ENCODE measurements at places on chromosomes 3 and 15.

GRCh38 chr15:101449471-101450402 lies 39.8 kb downstream of the PCSK6 start:
- no peak for DNase-seq

GRCh38 chr15:73617301-73617831 lies 15.8 kb downstream of the NPTN start:
- DNase-seq = no peak

DNA sequence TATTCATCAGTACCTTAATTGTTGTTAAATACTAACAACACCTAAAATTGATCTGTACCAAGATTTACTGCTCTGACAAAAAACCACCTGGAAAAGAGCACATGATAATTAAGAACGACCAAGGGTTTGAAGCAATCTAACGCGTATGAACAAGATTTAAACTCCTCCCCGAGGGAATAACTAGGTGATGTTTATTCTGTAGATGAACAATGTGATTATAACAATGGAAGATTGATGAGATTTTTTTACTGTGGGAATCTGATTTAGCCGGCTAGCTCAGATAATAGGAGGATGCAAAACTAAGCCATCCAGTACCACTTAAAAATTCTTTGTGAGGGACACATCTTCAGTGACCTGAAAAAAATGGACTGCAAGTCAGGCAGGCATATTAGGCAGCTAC lies 222.1 kb downstream of the FHIT start:
- DNase-seq = no peak

DNA sequence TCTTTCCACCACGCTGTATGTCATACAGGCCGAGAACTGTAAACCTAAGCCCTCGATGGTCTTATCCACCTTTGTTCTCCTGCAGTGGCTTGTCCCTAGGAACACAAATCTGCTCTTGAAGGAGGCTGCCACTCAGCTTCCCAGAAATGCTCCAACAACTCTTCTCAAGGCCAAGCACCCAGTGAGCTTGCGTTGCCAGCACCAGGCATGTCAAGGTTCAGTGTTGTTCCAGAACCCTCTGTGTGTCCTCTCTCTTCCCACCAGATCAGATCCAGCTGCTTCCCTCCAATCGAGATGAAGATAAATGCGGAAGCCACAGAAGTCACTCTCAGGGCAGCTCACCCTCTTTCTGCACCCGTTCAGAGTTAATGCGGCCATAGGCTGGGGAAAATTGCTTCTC lies 11.3 kb upstream of the MYZAP start:
- no peak for DNase-seq

DNA sequence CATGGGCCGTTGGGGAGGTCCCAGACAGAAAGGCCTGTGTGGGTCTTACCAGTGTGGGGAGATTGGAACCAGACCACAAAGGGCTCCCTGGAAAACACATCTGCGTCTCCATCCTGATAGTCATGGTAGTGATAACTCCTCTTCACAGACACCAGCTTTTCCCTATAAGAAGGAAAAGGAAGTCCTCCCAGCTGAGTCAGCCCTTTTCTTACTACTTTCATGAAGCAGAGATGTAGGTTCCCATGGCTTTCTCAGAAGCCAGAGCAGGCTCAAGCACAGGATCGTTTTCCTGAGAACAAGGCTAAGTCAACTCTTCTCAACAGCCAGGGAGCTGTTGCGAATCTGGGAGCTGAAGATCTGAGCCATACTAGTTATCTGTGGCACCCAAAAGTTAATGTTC lies 6.1 kb downstream of the DNASE1L3 start:
- DNase-seq = no peak

DNA sequence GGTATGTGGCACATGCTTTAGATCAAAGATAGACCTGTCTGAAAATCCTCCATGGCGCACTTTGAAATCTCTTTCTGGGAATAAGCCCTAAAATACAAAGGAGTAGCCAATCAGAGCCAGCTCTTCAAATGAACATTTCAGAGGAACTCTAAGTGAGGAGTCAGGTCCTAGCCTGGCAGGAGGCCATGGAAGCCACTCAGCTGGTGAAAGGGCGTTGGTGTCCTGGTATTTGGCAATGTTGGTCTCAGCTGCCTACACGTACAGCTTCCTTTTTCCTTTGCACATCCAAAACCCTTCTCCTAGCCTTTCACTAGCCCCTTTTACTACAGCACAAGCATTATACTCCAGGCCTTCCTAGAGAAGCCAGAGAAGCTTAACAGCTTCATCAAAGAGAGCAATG lies 5.5 kb downstream of the WDR73 start:
- no peak for DNase-seq

DNA sequence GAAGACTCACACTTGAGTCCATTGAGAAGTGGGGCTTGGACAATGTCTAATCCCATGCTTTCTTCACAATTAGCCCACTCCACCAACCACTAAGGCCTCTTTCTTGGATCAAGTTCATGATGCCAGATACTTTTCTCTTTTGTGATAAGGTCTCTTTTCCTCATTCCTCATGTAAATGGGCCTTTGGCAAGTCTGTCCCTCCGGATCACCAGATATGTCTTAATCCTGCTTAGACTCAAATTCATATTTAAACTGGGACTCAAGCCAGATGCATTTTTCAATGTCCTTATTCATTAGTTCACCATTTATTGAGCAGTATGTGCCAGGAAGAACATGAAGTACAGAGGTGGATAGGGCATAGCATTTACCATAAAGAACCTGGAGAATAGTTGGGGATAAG lies 671.1 kb downstream of the TBL1XR1 start:
- no peak for DNase-seq

- no peak for DNase-seq
These were observed 8.7 kb downstream of the BTD start for GRCh38 chr3:15610082-15610759.

DNA sequence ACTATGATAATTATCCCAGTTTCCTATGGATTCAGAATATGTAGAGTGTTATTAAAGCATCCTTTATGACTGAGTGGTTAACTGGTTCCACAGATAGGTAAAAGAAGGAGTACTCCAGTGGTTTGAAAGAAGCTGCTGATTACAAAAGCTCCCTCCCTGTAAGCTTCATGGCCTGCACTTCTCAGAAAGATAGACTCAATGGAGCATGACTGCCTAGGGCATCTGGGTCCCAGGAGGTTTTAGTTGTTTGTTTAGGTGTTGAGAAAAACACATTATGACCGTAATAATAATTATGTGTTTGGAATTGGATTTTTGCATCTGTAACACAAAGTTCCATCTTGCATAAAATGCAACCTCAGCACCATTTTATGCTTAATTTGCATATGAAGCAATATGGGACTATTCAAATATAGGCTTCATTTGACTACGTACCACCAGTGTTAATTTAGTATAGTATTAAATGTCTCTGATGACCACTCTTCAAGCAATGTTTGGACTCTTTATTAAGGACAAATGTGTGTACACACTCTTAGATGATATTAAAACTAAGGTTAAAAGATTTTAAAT lies 121.1 kb downstream of the ROBO2 start:
- no peak for DNase-seq

- no peak for DNase-seq
These were observed 34.1 kb upstream of the LPP start for GRCh38 chr3:188119846-188120245.

GRCh38 chr3:149610351-149611105 lies 47.3 kb downstream of the WWTR1 start:
- no peak for DNase-seq

- DNase-seq = no peak
These were observed 57.6 kb upstream of the BCL6 start for GRCh38 chr3:187802928-187803259.

Measured in endothelial cell (in vitro differentiated cells).